ENCODE measurements at places on chromosomes 6 and 20. TPM values are rescaled to one million over a fixed set of nuclear protein-coding genes. Genes with fewer than 3 reads are reported as not detected.

C6orf132 gene
- 0.18 TPM for total RNA-seq

RAD21L1 gene
- 0.18 TPM for total RNA-seq

NOTCH4 gene
- total RNA-seq: 1.3 TPM

EPHA7 gene
- not detected for total RNA-seq

SIRPD gene
- not detected for total RNA-seq

RHAG gene
- total RNA-seq: not detected

OR2J3 gene
- not detected for total RNA-seq

CCN6 gene
- total RNA-seq: not detected

GRCh38 chr6:116971959-116972358 is 94.9 kb downstream of the RFX6 start:
- no peak overlapping the region for H3K27ac ChIP-seq
- H3K36me3 ChIP-seq: no peaks in the 10 kb centered on the region
- DNase-seq: peak; percentile 43
- H3K4me3 ChIP-seq: no peak overlapping the region

GRCh38 chr6:89787660-89788328 is 31.8 kb downstream of the MDN1 start:
- H3K4me1 ChIP-seq: no peaks in the 10 kb centered on the region
- H3K36me3 ChIP-seq: peaks cover 70% of the 10 kb centered on the region
- H3K27ac ChIP-seq: no peak overlapping the region

GRCh38 chr6:465531-466348 is 74.2 kb downstream of the IRF4 start:
- DNase-seq: no peak
- no peak overlapping the region for H3K27ac ChIP-seq
- peaks cover 6% of the 10 kb centered on the region for H3K27me3 ChIP-seq
- H3K4me1 ChIP-seq: peaks cover 20% of the 10 kb centered on the region
- no peak overlapping the region for H3K4me3 ChIP-seq

- H3K27ac ChIP-seq: no peak overlapping the region
- H3K4me3 ChIP-seq: no peak overlapping the region
- no peaks in the 10 kb centered on the region for H3K4me1 ChIP-seq
- DNase-seq: no peak
- H3K36me3 ChIP-seq: no peaks in the 10 kb centered on the region
Observed at GRCh38 chr20:50309280-50309763, 118.7 kb downstream of the CEBPB start.

DNA sequence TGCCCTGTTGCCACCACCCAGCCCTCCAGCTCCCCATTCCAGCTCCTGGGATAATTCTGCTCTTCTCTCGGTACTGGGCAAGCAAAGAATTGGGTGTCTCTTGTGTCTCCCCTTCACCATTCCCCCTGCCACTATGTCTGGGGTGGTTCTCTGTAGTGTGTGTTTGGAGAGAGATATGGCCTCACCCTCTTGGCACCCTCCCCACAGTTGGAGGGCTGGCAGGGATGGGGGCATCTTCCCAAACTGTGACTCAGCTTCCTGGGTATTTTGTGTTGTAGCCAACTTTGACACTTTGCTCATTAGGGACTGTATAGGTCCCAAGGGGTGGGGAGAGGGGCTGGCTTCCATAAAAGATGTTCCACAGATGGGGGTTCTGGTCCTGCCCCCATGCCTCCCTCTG is 1.7 kb downstream of the TNXB start:
- peaks cover 17% of the 10 kb centered on the region for H3K4me1 ChIP-seq
- H3K4me3 ChIP-seq: no peak overlapping the region
- H3K36me3 ChIP-seq: no peaks in the 10 kb centered on the region
- peaks cover 11% of the 10 kb centered on the region for H3K27me3 ChIP-seq

DNA sequence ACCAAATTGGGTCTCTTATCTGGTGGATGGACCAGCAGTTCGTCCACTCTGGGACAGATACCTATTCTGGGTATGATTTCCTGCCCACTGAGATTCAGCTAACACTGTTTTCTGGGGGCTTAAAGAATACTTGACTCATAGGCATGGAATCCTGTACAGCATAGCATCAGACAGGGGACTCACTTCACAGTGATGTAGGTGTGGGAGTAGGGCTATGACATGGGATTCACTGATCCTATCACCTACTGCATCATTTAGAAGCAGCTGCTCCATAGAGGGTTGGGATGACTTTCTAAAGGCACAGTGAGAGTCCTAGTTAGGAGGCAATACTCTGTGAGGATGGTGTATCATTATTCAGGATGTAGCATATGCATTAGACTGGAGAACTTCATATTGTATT is 74.5 kb upstream of the AHI1 start:
- H3K36me3 ChIP-seq: peaks cover 8% of the 10 kb centered on the region
- no peaks in the 10 kb centered on the region for H3K27me3 ChIP-seq
- H3K27ac ChIP-seq: no peak overlapping the region
- peaks cover 37% of the 10 kb centered on the region for H3K4me1 ChIP-seq
- H3K4me3 ChIP-seq: no peak overlapping the region

GRCh38 chr6:168711666-168712300 is 270.8 kb downstream of the SMOC2 start:
- DNase-seq: no peak
- H3K36me3 ChIP-seq: no peaks in the 10 kb centered on the region
- no peak overlapping the region for H3K4me3 ChIP-seq
- no peak overlapping the region for H3K27ac ChIP-seq

- no peak for DNase-seq
- no peak overlapping the region for H3K27ac ChIP-seq
- peaks cover 7% of the 10 kb centered on the region for H3K27me3 ChIP-seq
- H3K4me1 ChIP-seq: no peaks in the 10 kb centered on the region
- H3K4me3 ChIP-seq: no peak overlapping the region
Observed at GRCh38 chr6:3882866-3883265, 33.7 kb downstream of the FAM50B start.

GRCh38 chr20:37381621-37382471 is 35.9 kb downstream of the SRC start:
- no peaks in the 10 kb centered on the region for H3K36me3 ChIP-seq
- H3K27ac ChIP-seq: no peak overlapping the region
- no peak overlapping the region for H3K4me3 ChIP-seq
- no peak for DNase-seq
- H3K4me1 ChIP-seq: peaks cover 15% of the 10 kb centered on the region

DNA sequence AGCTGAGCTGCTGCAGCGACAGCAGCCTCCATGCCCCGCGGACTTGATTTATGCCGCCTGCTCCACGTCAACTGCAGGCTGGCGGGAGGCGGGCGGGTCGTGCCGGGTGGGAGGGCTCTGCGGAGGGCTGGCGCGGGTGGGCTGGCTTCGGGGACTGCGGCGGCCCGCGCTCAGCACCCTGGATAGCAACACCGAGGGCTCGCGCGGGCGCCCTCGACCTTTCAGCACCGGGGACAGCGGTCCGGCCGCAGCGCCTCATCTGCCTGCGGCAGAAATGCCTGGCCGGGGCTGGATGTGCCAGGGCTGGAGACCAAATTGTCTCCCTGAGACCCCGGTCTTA is 792 bp downstream of the SNAP25 start:
- peak; percentile 69 for DNase-seq
- H3K36me3 ChIP-seq: peaks cover 7% of the 10 kb centered on the region
- peaks cover 32% of the 10 kb centered on the region for H3K27me3 ChIP-seq

- H3K4me1 ChIP-seq: no peaks in the 10 kb centered on the region
- H3K27me3 ChIP-seq: no peaks in the 10 kb centered on the region
- no peak for DNase-seq
- no peak overlapping the region for H3K4me3 ChIP-seq
- H3K36me3 ChIP-seq: no peaks in the 10 kb centered on the region
Observed at GRCh38 chr6:67433124-67433523, 1202.0 kb upstream of the ADGRB3 start.

- peaks cover 8% of the 10 kb centered on the region for H3K4me1 ChIP-seq
- no peak overlapping the region for H3K27ac ChIP-seq
- H3K27me3 ChIP-seq: no peaks in the 10 kb centered on the region
- no peak overlapping the region for H3K4me3 ChIP-seq
- DNase-seq: no peak
Observed at GRCh38 chr6:129893640-129894039, 32.5 kb upstream of the TMEM244 start.

GRCh38 chr6:108167449-108168089 is 1.7 kb downstream of the NR2E1 start:
- peaks cover 49% of the 10 kb centered on the region for H3K4me1 ChIP-seq
- H3K36me3 ChIP-seq: no peaks in the 10 kb centered on the region
- peak overlapping the region; percentile 7 for H3K4me3 ChIP-seq
- peaks cover 87% of the 10 kb centered on the region for H3K27me3 ChIP-seq
- no peak overlapping the region for H3K27ac ChIP-seq

GRCh38 chr20:37903317-37904007 is 535 bp downstream of the VSTM2L start:
- H3K4me3 ChIP-seq: no peak overlapping the region
- peaks cover 53% of the 10 kb centered on the region for H3K27me3 ChIP-seq
- no peaks in the 10 kb centered on the region for H3K36me3 ChIP-seq
- DNase-seq: no peak
- no peak overlapping the region for H3K27ac ChIP-seq

DNA sequence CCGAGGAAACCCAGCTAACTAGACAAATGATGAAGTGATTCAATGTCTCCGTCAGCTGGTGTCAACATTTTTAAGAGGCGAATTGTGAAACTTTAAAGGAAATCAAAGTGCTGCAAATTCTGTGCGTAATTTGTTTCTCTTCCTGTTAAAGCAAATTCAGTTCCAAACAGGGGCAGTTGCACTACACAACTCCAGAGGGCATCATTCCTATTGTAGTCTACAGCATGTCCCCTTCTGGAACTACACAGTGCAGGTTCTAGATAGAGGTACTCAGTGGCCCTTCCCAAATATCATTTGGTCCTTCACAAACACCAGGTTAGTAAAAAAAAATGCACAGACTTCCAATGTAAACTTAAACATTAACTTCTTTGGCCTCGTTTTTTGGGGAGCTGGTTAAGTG is 38.3 kb upstream of the SMLR1 start:
- H3K27ac ChIP-seq: no peak overlapping the region
- H3K27me3 ChIP-seq: no peaks in the 10 kb centered on the region
- no peaks in the 10 kb centered on the region for H3K36me3 ChIP-seq
